ENCODE measurements at places on chromosomes 12 and 14. TPM values are rescaled to one million over a fixed set of nuclear protein-coding genes. Genes with fewer than 3 reads are reported as not detected.

DNA sequence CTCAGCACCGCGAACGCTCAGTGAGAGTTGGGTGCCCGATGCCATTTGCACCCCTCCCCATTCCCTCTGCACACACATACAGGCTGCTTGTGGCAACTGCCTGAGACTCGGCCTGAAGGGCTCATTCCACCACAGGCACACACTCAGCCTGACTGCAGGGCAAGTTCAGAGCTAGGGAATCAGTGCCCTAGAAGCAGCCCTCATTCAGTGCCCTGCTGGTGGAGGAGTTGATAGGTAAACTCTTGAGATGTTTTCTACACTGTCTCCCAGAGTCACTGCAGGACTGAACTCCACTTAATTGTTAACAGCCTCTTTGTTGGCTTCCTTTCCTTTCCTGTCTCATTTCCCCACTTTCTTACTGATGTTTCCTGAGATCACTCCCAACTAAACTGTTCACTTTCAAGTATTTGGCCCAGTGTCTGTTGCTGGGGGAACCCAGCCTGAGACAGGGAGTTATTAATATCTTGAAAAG is 16.9 kb downstream of the PPP1R36 start:
- DNase-seq, result no peak

GRCh38 chr14:99601361-99601831 is 2.6 kb downstream of the CCDC85C start:
- no peak for DNase-seq

DNA sequence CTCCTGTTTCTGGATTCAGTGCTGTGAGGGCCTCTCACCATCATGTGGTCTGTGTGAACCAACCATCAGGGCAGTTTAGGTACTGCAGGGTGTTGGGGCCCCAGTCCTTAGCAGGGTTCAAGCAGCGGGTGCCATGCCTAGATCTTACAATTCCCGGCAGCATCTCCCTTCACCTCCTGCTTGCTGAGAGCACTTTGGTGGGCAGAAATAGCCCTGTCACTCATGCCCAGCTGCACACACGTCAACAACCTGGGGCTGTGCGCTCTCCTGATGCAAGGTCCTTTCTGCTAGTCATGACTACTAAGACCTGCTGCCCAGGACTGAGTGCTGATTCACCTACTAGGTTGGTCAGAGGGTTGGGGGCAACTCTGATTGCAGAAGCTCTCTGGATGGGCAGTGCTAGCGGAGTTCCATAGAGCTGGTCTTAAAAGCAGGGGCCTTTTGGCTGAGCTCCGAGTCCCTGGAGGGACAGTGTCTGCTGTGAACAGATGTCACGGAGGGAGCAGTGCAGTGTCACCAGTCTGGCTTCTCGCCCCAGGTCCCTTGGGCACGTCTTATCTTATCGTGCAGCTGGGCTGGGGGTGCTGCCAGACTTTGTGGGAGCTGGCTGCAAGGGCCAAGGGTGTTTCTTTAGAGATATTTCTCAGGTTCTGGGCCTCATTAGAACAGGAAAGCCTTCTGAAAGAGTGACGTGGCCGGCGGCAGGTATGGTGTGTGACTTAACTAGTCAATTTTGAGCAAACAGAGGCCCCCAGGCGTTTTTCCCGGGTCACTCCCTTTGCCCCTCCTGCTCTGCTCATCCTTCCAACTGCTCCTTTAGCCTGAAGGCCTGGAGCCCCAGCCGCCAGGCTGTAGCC is 71.8 kb downstream of the NINJ2 start:
- DNase-seq, result no peak

GRCh38 chr14:100468557-100468956 is 118.7 kb downstream of the BEGAIN start:
- no peak for DNase-seq

- DNase-seq, result no peak
Observed at GRCh38 chr12:22172501-22172900, 126.5 kb downstream of the CMAS start.

DNA sequence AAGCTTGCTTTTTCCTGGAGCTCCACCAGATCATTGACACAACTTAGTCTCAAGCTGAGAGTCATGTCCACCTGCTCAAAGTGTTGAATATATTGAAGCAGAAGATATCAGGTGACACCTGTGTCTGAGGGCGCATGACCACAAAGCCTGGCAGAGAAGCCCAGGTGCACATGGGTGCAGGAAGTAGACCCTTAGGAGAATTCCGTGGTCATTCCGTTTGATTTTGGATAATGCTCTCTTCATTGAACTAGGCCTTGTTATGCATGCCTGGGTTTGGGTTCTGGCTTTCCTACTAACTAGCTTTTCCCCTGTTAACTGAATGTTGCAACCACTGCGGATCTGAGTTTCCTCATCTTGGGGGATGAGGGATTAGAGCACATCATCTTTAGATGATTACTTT is 7.1 kb downstream of the ARHGDIB start:
- DNase-seq, result no peak

GRCh38 chr12:44847888-44848702 is 28.0 kb downstream of the NELL2 start:
- DNase-seq, result no peak

- DNase-seq, result no peak
Observed at GRCh38 chr14:78363008-78363407, 192.8 kb downstream of the NRXN3 start.

DNA sequence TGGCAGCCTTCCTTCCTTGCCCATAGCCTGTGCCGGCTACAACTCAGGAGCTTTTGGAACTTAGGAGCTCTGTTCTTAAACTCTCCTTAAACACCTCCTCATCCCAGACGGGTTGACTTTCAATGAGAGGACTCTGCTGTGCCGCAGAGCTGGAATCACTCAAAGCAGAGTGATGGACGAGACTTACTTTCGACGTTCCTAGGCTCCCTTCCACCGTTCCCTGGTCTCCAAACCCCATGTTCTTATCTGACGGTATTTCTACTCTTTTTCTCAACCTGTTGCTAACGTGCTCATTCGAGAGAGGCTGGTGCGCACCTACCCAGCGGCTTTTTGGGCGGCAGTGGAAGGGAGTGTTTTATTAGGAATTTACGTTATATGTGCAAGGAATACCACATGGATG is 232.7 kb downstream of the CACNA1C start:
- no peak for DNase-seq

DNA sequence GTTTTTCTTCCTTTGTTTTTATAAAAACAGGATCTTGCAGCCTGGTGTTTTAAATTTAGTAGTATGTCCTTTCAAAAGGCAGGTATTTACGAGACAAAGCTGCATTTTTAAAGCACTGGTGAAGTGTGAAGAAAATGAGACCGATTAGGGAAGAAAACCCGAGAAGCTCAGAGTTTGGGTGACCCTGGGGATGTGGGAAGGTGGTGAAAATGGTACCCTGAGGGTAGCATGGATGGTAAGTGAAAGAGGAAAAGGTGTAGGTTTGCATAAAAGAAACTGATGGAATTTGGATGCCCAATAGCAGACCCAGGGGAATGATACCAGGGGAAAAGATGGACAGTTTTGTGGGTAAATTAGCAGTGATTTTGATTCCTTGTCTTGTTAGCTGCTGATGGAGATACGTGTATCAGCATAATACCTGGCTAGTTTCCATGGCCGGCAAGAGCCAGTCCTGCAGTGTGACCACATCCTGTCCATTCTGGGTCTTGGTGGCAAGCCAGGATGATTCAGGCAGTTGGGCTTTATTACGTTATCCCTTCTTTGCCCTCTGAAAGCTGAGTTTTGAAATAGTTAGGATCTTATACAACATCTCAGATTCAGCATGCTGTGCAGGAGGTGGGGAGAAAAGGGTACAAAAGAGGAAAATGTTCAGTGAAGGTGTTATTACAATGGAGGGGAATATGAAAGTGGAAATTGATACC is 8.9 kb downstream of the BICD1 start:
- peak; percentile 82 for DNase-seq

DNA sequence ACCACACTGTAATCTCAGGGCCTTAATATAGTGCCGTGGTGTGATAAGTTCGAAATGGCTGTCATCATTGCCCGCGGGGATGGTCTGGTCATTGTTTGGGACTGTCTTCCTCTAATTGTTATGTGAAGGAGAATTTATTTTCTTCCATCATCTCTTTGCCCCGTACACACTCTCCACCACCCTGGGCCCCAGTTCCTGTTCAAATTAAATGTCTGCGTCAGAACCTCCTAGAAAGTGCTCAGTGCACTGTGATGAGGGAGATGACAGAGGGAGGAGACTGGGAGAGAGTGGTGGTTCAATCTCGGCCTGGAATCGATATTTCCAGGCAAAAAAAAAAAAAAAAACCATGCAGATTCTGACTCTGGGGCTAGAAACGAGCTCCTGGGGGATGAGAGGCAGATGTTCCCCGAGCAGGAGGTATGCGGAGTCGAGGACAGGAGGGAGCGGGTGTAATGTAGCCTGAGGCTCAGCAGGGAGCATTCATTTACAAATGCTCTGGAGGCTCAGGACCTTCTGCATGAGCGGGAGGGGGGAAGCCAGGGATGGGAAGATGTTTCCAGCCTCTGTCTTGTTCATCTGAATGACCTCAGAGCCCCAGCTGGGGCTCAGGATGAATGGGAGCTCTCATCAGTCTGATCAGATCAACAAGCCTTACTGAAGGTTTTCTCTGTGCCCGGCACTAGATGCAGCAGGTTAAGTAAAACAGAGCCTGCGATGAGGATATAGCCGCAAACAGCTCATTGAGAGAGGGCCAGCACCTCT is 219.5 kb downstream of the TBX5 start:
- no peak for DNase-seq

GRCh38 chr12:81083906-81084513 is 6.1 kb downstream of the ACSS3 start:
- no peak for DNase-seq

GRCh38 chr12:48970702-48971334 is 717 bp downstream of the WNT10B start:
- DNase-seq, result no peak

DNA sequence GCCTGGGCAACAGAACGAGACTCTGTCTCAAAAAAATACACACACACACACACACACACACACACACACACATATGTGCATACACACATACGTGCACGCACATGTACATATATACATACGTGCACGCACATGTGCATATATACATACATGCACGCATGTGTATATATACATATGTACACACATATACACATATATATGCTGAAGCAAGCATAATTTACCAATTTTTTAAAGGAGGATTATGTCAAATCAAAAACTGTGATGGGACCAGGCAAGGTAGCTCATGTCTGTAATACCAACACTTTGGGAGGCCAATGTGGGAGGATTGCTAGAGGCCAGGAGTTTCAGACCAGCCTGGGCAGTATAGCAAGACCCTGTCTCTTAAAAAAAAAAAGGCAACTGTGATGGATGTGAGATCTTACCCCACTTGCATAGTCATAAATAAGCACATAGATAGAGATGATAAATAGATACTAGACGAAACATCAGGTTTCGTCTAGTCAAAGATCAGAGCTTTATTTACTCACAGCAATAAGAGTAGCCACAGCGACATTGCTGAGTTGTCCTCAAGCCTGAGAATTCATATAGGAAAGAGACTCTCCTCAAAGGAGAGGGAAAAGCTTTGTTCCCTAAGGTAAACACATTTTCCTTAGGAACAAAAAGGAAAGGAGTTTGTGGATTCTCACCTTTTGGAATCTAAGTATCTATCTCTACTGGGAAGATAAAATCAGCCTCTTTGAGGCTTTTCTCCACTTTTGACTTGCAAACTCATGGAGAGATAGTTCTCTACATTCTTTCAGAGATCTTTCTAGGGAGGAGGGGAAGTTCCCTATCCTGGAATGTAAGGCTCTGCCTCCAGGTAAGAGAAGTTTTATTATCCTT is 74.7 kb upstream of the AMN1 start:
- no peak for DNase-seq

- DNase-seq, result no peak
Observed at GRCh38 chr14:64683264-64683663, 21.0 kb upstream of the PLEKHG3 start.

- no peak for DNase-seq
Observed at GRCh38 chr12:51695241-51696010, 104.4 kb downstream of the SCN8A start.

DNA sequence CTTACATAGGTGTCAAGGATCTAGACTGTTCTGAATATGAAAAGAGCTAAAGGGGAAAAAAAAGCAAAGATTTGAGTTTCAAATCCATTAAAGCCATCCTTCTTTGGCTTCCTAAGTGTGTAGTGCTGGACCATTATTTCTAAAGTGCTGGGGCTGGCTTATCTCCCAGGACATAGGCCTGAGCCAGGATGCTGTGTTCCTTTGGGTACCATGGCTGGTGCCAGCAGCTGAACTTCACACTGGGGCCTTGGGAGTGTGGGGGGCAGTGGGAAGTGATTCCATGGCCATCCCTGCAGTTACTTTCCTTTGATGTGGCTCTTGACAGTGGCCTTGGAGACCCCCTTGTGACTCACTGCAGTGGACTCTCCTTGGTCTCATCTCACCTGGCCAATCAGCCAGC is 20.8 kb downstream of the PRMT8 start:
- DNase-seq, result no peak

- DNase-seq, result peak; percentile 34
Observed at GRCh38 chr12:65156366-65156841, 13.0 kb upstream of the LEMD3 start.

GRCh38 chr12:57549909-57550640 is at the start of gene KIF5A:
Gene KIF5A (plus strand): TSS chr12:57550044. CDS start chr12:57550272, 228 bp downstream.
- DNase-seq, result peak; percentile 28

DNA sequence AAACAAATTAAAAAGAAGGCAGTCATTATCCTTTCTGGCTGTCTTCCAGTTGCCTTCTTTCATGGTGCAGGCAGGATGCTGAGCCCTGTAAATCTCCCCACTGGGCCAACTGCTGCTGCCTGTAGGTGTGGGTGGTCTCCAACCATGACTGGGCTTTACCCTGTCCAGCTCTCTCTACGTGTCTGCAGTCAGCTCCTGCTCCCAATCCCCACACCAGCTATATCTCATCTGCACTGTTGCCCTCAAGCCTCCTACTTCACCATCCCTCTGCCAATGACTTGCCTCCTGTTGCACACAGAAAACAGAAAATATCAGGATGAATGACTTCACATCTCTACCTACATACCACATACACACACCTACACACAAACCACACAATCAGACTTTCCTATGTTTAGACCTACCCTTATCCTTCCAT is 39.7 kb upstream of the PSMA6 start:
- DNase-seq, result no peak

DNA sequence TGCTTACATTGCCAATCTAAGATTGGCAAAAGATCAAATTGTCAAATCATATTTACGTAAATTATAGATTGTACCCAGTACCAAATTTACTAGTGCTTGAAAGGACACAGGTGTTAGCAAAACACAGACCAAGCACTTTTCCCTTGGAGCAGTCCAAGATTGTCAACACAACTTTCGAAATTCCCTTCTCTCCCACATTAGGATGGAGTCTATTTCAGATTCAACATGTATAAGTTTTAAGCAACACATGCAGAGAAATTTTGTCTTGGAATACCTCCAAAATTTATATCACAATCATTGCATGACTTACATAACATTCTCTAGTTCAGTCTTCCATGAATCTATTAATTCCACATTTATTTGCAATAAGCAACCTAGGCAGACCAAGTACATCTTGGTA is 74.9 kb upstream of the SLCO1C1 start:
- DNase-seq, result no peak

GRCh38 chr12:14473707-14474287 is 93.9 kb downstream of the PLBD1 start:
- no peak for DNase-seq

EML1 gene
- total RNA-seq, result 35.0 TPM

HCAR2 gene
- 4.2 TPM for total RNA-seq

WIF1 gene
- total RNA-seq, result 32.6 TPM

DIO2 gene
- total RNA-seq, result 0.49 TPM

TSPAN8 gene
- total RNA-seq, result 10.8 TPM

C3AR1 gene
- total RNA-seq, result 68.7 TPM

CMTM5 gene
- total RNA-seq, result 1.8 TPM

TAS2R31 gene
- total RNA-seq, result 4.6 TPM

CEBPE gene
- not detected for total RNA-seq

GLS2 gene
- 4.2 TPM for total RNA-seq

STON2 gene
- 30.4 TPM for total RNA-seq

KLHL28 gene
- total RNA-seq, result 3.7 TPM

PLEKHD1 gene
- 0.89 TPM for total RNA-seq

ETFBKMT gene
- 5.0 TPM for total RNA-seq

IL26 gene
- not detected for total RNA-seq

Data from upper lobe of left lung (tissue), 6 donors.